ENCODE measurements at places on chromosomes 1 and 21. TPM values are rescaled to one million over a fixed set of nuclear protein-coding genes. Genes with fewer than 3 reads are reported as not detected.

Gene S100A9
- total RNA-seq = 4.3 TPM

DNA sequence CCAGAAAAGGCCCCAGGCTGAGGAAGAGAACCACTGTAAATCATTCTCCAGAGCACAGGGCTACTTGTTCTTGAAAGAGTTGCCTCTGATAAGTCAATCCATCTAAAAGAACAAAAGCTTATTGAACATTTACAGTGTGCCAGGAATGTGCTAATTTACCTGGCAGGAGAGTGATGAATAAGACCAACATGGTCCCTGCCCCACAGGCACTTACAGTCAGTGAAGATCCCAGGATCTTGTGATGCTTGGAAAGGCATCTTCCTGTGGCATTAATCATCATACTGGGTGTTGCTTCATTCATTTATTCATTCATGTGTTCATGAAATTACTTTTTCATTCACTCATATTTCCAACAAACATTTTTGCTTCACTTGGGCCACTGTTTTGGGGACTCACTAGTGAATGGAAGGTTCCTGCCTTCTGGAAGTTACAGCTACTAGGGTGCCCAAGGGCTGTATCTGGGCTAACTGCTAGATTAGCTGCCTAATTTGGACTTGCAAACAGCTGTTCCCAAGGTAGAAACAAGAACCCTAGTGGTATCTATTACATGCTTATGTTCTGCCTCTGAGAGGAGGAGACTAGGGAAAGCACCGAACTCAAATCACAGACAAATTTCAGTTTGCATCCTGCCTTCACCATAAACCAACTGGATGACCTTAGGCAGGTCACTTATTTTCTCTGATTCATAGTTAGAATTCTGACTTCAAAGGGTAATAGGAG lies 133.5 kb downstream of the CLIC6 start:
- DNase-seq = no peak
- H3K27ac ChIP-seq = peak overlapping the region; percentile 14
- H3K4me3 ChIP-seq = no peak overlapping the region
- H3K4me1 ChIP-seq = peaks cover 53% of the 10 kb centered on the region

DNA sequence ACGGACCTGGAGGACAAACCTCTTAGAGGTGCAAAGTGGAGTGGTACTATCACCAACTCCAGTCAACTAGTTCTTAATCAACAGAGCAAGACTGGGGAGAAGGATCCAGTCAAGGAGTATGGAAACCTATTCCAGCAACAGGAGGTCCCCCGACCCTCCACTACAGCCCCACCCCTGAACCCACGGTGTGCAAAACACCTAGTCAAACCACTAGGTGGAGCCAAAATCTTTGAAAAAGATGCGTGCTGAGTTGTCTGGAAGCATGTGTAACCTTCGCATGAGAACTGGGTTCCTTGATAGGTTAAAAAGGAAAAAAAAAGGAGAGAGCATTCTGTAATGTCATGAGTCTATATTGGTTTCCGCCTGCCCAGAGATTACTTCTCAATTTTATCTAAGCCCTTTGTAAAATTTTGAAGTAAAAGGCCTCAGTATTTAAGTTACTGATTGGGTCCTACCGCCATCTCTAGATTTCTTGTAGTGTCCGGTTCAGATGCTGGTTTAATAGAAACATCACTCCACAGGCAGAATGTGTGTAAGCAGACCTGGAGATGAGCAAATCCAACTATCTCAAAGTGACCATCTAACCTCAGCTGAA lies 81.9 kb upstream of the HAO2 start:
- H3K27ac ChIP-seq = no peak overlapping the region
- peak; percentile 11 for DNase-seq
- H3K36me3 ChIP-seq = no peaks in the 10 kb centered on the region
- H3K27me3 ChIP-seq = no peaks in the 10 kb centered on the region
- no peak overlapping the region for H3K4me3 ChIP-seq

DNA sequence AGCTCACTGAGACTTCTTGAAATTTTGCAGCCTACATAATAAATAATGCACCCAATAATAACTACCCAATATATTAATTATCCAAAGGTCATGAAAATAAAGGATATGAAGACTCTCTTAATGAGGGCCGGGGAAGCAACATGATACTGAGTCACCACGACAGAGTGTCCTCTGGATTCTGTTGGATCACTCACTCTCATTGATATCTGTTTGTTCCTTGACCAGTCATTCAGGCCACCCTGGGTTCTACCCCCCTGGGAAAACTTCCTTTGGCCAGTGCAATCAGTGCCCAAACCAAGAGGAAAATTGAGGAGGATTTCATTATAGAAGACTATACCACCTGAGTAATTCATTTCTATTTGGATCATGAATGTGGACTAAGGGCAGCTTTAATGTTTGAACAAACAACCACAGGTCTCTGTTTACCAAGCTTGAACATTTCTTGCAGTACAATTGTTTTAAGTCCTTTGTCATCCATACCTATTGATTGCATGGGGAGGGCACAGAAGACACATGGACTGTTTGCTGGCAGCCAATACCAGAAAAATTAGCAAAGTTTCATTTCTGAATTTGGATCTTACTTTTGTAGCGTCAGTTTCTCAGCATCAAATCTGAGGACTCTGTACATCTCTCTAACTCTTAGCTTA lies 137.2 kb upstream of the FGGY start:
- DNase-seq = no peak
- H3K27me3 ChIP-seq = no peaks in the 10 kb centered on the region
- H3K36me3 ChIP-seq = no peaks in the 10 kb centered on the region
- H3K4me3 ChIP-seq = no peak overlapping the region
- H3K27ac ChIP-seq = no peak overlapping the region

Gene HECTD3
- total RNA-seq = 21.8 TPM

Gene C1orf141
- not detected for total RNA-seq

Gene NBPF11
- 15.3 TPM for total RNA-seq
